Activated CD8-positive, alpha-beta memory T cell treated with anti-CD3 and anti-CD28 coated beads, Interleukin-2, amount 50 U/mL, for 4 hours (primary cell): ENCODE measurements at places on chromosomes 3 and 15.

DNA sequence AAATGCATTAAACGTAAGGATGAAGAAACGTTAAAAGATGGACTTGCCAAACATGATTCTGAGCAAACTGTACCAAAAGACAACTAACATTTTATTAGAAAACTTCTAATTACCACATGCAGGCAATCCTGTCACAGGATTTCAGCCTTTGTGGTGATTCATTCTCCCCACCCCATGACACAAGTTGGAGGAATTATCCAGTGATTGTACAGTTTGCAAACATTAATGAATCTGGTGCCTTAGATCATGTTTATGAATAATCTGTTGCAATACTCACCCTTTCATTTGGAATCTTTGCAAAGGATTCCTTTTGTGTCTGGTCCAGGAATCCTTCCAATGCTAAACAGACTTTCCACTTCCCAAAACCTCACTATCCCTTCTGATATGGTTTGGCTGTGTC is 23.3 kb upstream of the ERC2 start:
- DNase-seq: no peak

- no peak for DNase-seq
Observed at GRCh38 chr15:32637704-32638103, 3.8 kb upstream of the SCG5 start.

DNA sequence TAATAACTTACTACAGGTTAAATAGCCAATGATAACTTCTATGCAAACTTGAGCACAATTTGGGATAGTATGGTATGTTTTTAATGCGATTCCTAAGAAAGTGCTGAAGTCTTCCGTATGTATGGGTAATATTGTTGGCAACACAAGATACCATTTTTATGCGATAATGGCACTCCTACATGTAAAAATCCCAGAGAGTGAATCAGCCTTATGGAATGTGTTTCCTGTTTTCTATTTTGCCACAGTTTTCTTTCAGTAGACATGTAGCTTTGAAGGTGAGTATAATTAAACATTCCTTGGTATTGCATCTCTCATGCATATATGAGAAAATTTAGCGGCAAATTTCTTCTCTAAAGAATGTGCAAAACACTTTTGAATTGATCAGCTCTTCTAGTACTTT is 396.8 kb upstream of the AZI2 start:
- DNase-seq: no peak

DNA sequence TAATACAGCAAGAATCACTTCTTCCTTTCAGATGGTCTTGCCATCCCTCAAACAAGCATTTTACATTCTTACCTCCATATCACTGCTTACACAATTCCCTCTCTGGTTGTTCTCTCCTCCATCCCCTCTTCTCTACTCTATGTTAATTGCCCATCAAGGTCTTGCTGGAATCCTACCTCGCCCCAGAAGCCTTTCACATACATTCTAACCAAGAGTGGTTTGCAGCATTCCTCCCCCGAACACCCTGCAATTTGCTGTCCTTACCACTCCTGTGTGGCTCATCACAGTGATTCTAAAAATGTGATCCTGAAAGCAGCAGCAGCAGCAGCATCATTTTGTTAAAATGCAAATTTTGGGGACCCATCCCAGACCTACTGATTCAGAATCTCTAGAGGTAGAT is 30.6 kb downstream of the TNIK start:
- no peak for DNase-seq

DNA sequence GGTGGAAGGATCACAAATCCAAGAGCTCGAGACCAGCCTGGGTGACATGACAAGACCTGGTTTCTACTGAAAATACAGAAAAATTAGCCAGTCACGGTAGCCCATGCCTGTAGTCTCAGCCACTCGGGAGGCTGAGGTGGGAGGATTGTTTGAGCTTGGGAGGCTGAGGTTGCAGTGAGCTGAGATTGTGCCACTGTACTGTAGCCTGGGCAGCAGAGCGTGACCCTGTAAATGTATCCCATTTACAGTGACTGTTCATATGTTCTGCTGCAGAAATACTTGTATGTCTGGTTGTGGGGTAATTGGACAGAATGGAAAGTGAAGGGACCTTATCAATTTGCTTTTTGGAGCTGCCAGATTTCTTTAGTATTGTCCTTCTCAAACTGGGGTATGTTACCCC is 24.9 kb downstream of the ATG7 start:
- no peak for DNase-seq

DNA sequence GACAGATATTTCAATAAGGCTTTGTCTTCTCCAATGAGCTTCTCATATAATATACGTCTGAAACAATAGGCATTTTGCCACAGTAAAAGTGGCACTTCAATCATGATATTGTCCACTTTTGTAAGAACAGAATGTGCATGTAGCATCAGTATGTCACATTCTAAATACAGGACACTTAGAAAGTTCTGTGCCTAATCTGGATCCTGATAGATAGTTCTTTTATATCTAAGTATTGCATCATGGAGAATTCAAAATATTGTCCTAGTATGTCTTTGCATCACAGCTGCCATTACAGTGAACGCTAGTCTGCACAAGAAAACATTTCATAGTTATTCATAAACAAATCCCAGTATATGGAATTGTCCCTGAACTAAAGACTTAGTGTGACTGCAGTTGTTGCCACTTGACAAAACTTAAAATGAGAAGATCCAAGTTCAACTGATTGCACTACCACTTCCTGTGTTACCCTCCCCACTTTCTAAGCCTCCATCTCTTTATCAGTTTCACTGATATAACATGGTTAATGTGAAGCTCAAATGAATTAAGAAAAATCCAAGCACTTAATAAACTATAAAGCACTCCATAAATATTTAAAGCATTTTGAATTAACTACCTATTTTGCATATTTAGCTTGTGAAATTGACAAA is 19.6 kb downstream of the LRRFIP2 start:
- no peak for DNase-seq

GRCh38 chr3:64686446-64686908 is 1.3 kb downstream of the ADAMTS9 start:
- no peak for DNase-seq
